ENCODE measurements at places on chromosomes 5 and 9.

GRCh38 chr9:124783830-124784229, 6.9 kb downstream of the OLFML2A start:
- no peak for DNase-seq

GRCh38 chr5:157603333-157604190, 28.0 kb upstream of the ADAM19 start:
- peak; percentile 18 for DNase-seq

GRCh38 chr9:101582553-101582952, 12.2 kb downstream of the PPP3R2 start:
- DNase-seq, result no peak

- no peak for DNase-seq
These were observed 92.6 kb downstream of the CWC27 start for GRCh38 chr5:64861281-64861680.

GRCh38 chr5:10927608-10928007, 166.6 kb upstream of the DAP start:
- DNase-seq, result no peak

DNA sequence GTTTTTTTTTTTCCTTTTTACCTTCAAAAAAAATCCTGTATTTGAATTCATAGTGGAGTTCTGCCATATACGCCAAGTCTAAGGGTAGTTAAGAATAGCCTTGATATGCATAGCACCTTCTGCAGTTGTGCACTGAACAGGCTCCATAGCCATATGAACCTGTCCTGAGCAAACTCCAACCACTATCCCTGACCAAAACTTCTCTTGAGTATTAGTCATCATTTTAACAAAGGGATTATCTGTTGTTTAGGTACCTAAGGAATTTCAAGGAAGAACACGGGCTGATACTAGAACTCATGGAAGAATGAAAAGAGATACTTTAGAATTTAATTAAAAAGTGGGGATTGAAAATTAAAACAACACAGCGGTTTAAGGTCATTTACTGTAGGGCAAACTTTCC, 1.9 kb upstream of the FBXO38 start:
- DNase-seq, result no peak

GRCh38 chr5:89613222-89613956, 730.4 kb upstream of the MEF2C start:
- no peak for DNase-seq

- no peak for DNase-seq
These were observed 32.6 kb upstream of the SLC6A19 start for GRCh38 chr5:1168796-1169195.

- no peak for DNase-seq
These were observed 77.7 kb downstream of the MEF2C start for GRCh38 chr5:88805151-88805784.

DNA sequence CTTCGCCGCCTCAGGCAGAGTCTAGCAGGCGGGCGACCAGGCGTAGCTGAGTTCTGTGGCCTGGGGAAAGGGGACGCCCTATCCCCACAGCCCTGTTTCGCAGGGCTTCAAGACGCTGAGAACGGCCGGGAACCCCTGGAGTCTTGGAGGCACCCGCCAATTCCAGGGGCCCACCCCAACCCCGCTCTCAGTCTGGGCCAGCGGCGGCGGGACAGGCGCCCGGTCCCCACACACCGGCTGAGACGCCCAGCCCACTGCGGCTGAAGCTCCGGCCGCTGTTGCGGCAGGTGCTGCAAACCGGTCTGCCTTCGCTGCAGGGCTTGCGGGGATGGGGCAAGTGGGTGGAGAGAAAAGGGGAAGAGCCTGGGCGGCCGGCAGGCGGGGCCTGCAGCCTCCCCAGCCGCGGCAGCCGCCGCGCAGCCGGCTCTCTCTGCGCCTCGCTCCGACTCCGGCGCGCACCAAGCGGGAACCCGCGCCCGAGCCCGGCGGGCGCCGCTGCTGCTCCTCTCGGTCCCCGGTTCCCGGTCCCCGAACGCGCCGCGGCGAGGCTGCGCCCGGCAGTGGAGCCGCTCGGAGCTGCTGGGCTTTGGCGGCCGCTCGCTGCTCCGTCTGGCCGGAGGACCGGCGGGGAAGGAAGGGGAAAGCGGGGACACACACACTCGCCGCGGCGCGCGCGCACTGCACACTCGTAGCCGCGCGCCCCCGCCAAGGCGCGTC, at the start of gene PIP5K1B:
Gene PIP5K1B (plus strand): TSS at position 427 of the 717 bp plus-strand sequence. CDS start 117,375 bp downstream, outside the sequence.
- DNase-seq, result peak; percentile 90

DNA sequence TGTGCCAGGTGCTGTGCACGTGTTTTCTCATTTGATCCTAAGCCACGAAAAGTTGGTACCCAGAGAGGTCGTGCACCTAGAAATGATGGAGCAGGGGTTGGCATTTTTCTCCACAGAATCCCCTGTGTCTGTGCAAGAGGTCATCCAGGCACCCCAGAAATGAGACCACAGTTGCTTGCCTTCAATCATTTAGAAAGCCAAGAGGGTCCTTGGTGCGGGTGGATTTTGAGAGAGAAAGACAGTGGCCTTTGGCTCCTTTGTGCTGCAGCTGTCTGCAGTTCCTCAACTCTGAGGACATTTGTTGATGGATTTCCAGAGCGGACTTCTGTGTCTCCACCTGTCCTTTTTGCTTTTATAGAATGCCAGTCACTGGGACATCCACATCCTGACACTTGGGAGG, 33.8 kb upstream of the SPRY4 start:
- no peak for DNase-seq

DNA sequence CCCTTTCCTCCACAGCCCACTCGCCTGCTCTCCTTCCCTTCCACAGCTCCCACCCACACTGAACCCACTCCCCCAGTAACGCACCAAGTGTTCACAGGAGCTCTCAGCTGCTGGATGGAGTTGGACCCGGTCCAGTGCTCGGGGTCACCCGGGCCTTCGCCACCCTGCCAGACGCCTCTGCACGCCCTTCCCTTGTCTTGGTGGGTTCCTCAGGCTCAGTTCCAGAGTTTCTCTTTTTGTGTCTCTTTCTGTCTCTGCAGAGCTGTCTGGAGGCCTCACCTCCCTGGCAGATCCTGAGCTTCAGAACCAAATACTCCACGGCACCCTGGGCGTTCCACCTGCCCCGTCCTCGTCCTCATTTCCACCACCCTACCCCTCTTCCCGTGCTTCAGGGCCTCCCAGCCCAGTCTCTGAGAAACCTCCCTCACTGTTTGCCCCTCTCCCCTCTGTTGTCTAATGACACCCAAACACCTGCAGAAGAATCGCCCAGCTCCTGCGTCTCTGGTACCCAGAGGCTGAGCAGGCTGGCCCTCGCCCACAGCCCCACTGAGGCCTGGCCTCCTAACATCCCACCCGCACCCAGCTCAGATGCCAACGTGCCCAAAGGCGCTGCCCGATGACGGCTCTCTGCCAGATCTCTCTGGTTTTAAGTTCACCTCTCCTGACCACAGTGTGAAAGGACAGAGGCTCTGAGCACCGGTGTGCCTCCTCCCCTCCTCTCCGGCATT, 74.3 kb downstream of the COL23A1 start:
- no peak for DNase-seq

DNA sequence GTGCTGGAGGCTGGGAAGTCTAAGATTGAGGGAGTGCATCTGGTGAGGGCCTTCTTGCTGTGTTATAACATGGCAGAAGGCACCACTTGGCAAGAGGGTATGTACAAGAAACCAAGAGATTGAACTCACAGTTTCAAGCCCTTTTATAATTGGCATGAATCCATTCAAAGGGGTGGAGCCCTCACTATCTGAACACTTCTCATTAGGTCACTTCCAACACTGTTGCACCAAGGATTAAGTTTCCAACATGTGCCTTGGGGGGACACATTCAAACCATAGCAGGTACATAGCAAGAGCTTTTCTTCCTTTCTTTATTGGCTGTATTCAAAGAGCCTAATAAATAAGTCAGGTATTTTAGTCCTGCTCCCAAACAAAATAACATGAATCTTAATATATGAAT, 62.7 kb downstream of the PRELID2 start:
- no peak for DNase-seq

- no peak for DNase-seq
These were observed 1.3 kb downstream of the ZER1 start for GRCh38 chr9:128770286-128771030.

DNA sequence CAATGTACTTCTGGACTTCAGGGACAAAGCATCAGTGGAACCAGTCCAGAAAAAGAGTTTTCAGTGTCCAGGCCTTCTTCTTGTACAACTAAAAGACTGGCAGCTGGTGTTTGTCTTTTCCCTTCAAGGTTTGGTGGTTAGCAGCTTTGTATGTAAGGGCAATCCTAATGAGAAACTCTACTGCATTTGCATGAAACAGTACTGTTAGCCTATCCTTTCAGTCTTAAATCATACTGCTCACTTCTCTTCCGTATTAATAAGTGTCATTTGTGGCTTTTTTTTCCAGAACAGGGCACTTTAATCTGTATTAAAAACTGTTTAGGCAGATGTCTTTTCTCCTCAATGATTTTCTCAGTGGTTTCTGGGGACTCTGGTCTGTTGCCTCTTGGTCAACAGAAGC, 48.9 kb downstream of the FAM174A start:
- no peak for DNase-seq

Measured in germinal center (tissue), 1 donor.